ENCODE measurements at places on chromosomes 16 and 17.

GRCh38 chr16:77298418-77299360 lies 99.5 kb downstream of the SYCE1L start:
- DNase-seq, result no peak

- no peak for DNase-seq
Measured at GRCh38 chr16:12569061-12569460, 234.6 kb downstream of the CPPED1 start.

DNA sequence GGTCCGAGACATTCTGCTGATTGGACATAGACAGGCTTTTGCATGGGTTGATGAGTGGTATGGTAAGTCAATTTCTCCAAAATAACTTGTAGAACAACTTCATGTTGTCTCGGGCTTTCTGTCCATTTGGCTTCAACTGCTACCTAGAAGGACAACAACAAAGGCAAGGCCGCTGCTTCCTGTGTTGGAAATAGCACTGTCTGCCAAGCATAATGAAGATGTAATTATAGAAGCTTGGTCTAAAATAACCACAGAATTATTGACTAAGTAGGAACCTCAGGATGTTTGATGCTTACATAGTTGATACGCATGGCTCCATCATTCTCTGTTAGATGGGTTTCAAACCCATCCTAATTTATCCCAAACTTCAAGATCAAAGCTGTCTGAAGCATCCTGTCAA lies 42.3 kb upstream of the NOL11 start:
- no peak for DNase-seq

DNA sequence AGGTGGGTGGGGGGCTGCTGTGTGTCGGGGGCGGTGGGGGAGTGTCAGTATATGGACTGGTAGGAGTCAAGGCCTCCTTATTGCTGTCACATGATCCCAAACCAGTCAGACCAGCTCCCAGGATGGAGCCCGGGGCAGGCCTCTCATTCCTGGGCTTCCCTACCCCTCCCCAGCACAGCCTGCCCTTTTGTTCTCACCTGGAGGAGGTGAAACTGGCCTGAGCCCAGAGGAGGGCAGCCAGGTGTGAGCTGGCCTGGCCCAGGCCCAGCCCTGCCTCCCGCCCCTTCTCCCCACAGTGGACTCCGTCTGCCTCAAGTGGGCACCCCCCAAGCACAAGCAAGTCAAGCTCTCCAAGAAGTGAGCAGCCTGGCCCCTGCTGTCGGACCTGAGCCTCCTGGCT lies 4.6 kb downstream of the PRSS8 start:
- DNase-seq, result no peak

GRCh38 chr17:43650471-43650870 lies 11.3 kb downstream of the MEOX1 start:
- no peak for DNase-seq

DNA sequence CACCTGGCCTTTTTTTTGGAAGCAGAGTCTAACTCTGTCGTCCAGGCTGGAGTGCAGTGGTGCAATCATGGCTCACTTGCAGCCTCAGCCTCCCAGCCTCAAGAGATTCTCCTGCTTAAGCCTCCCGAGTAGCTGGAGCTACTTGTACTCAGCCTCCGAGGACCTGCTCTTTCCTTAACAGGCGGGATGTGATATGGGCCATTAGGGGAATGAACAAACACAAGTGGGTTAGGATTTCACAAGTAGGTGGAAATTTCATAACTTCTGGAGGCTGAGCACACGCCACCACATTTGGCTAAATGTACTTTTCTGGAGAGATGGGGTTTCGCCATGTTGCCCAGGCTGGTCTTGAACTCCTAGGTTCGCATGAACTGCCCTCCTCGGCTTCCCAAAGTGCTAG lies 4.1 kb downstream of the PAM16 start:
- no peak for DNase-seq

GRCh38 chr16:56679818-56680217 lies 2.5 kb upstream of the MT1X start:
- DNase-seq, result no peak

- no peak for DNase-seq
Measured at GRCh38 chr17:17892009-17892408, 55.2 kb upstream of the SREBF1 start.

GRCh38 chr17:19705771-19706770 lies 10.3 kb downstream of the SLC47A2 start:
- no peak for DNase-seq

DNA sequence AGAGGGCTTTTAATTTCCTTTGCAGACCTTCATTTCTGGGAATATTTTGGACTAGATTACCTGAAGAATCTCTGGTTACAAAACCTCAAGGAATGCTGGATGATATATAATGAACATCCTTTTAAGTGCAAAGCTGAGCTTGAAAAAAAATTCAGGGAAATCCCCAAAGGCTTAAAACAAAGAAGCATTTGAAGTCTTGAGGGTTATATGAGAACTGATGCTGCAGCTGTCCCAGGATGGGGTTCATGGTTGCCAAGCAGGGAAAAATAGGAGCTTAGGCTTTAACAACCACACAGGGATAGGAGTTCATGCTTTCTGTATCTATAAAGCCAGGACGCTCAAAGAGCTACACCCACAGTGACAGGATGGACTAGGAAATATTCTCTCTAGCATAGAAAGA lies 150.4 kb upstream of the IRX5 start:
- no peak for DNase-seq

DNA sequence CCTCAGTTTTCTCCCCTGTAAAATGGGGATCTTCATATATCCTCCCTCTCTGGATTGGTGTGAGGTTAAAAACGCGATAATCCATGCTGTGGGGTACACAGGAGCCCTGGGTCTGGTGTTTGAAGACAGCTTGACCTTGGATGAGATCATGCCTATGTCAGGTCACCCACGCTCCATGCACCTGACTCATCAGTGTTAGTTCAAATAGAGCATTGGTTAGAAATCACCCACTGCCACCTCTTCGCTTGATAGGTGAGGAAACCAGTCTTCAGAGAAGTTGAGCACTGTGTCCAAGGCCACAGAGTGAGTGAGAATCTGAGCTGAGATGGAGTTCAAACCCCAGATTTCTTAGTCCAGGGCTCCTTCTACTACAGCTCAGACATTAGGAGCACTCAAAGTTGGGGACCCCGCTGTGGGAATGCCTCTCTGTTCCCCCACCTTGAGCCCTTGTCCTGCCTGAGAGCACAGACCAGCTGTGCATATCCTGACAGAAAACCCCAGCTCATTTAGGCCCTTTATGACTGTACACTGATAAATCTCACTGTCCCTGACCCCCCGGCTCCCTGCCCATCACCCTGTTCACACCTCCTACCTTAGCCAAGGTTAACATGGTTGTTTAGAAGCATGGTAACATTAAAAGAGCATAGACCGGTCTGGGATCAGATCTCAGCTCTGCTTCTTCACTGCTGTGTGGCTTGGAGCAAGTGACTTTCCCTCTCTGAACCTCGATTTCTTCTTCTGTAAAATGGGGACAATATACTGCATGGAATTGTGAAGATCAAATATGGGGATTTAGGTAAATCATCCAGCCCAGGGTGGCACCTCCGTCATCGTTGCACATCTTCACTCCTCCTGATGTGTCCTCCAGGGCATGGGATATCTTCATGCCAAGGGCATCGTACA lies 22.4 kb upstream of the LGALS9 start:
- DNase-seq, result no peak

DNA sequence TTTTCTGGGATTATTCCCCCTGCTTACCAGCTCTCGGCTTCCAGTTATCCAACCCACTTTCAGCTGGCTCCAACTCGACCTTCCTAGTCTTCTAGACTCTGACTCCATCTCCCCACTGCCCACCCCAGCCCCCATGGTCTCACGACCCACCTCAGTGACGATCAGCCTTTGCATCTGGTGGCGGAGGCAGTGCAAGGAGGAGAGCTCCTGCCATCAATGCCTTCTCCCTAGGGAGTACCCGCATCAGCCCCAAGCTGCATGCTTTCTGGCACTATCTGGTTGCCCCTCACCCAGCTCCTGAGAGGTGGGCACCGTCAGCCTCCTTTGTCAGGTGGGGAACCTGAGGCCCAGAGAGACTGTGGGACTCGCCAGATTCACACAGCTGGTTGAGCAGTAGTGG lies 72.6 kb upstream of the RPL38 start:
- no peak for DNase-seq

- DNase-seq, result no peak
Measured at GRCh38 chr16:85753559-85753958, 2.7 kb upstream of the C16orf74 start.

GRCh38 chr17:48484256-48484655 lies 46.6 kb downstream of the HOXB1 start:
- no peak for DNase-seq

GRCh38 chr17:67262435-67263117 lies 17.6 kb upstream of the HELZ start:
- DNase-seq, result no peak

DNA sequence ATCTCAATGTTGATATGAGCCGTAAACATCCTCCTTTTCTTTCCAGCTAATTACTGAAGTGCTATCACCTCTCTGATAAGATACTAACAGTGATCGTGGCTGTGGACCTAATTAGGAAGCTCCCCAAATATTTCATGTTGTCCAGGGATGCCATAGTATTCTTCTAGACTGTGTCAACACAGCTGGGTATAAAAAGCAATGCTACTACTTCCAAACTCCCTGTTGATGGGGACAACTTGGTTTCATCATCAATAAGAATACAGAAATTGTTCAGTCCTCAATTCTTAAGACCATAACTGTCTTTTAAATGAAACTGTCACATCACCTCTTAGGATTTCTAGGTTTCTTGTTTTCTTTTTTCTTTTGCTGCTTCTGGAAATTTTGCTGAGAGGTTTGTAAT lies 530.6 kb downstream of the TOX3 start:
- no peak for DNase-seq

GRCh38 chr17:42248351-42249179 lies 27.6 kb downstream of the STAT5B start:
- DNase-seq, result peak; percentile 62

DNA sequence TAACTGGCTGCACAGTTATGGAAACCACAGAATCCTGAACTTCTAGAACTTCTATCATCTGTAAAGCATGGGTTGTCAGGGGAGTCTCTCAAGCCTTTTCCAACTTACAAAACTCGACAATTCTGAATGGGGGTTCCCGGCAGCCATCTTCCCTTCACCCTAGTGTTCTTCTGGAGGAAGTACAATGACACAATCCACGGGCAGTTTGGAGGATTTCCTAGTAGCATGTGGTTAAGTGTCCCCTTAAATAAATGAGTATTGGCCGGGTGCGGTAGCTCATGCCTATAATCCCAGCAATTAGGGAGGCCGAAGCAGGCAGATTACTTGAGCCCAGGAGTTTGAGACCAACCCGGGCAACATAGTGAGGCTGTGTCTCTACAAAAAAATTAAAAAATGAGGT lies 2.1 kb downstream of the SLC16A6 start:
- DNase-seq, result no peak

DNA sequence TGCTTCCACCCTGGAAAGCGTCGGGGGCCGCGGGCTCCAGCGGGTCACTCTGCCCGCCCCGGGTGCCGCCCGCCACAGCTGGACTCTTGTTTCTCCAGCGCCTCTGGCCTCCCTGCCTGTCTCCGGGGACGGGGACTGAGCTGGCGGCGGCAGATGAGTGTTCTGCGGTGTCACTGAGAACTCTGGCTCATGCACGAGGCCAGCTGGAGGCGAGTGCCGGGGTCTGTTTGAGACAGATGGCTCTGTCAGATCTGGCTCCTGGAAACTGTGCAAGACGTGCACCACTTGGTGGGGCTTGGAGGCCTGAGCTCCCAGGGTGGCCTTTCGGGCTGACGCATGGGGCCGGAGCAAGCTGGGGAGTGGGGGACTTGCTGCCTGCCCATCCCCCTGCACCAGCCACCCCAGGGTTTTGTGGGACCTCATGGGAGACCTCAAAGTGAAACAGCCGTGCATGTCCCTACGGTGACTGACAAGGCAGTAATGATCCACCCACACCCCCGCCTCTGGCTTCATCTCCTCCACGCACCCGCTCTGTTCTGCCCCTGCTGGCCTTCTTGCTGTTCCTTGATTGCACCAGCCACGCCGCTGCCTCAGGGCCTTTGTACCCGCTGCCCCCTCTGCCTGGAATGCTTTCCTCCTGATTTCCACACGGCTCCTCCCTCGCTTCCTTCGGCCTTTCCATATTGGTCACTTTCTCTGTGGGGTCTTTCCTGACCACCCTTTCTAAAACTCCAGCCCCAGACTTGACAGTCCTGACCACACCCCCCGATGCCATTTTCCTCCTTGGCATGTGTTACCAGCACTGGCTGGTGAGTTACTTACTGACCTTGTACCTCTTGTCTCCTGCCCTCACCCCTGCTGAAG lies 174.9 kb upstream of the CIBAR2 start:
- DNase-seq, result no peak

- DNase-seq, result no peak
Measured at GRCh38 chr16:86781046-86781445, 202.7 kb downstream of the FOXL1 start.

DNA sequence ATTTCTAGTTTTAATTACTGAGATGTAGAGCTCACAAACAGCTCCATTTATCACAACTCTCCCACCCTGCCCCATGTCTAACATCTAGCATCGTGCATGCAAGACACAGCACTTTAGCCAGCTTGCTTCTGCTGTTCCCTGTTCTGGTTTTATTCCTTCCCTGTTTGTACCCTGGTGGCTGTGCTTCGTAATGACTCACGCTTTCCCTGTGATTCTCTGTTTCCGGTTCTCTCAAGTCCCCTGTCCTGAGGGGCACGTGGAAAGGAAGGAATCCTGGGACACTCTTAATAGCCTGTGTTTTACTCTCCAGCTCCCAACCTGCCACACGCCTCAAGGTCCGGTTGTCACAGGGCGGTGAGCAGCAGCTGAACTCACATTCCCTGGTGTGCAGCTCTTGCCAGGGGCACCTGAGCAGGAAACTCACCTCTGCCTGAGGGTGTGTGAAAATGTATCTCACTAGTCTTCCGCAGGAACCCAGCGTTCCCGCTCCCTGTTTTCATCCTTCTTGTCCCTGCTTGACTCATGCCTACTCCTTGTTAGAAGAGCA lies 10.6 kb downstream of the SHISA6 start:
- DNase-seq, result no peak

DNA sequence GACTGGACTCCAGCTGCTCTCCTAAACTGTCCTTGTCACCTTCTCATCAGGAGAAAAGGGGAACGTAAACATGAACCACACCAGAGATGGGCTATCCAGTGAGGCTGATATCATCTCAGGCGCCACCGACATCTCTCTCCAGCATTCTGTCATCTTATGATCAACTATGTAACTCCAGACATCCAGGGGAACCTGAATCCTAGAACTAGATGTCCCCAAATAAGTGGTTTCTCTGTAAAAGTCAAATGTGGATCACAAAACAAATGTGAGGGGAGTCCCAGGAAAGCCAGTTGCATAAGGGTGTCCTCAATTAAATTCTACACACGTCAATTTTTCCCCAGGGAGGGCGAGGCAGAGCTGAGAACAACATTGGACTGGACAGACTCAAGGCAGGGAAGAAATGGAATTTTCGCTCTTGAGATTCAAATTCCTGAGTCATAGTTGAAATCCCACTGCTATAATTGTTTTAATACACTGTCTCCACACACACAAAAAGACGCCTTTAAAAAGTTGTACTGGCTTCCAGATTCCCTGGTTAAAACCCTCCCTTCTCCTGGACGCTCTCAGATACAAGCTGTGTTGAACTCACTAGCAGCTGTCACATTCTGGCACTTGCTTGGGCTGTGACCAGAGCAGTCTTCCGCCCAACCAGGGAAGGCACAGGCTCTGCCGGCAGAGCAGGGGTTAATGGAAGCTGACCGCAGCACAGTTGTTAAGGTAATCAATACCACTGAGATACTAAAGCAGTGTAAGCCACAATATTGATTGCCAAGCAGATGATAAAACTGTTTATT lies 62.6 kb downstream of the ZFHX3 start:
- DNase-seq, result no peak

- no peak for DNase-seq
Measured at GRCh38 chr17:4499431-4500190, 930 bp downstream of the SPNS2 start.

- no peak for DNase-seq
Measured at GRCh38 chr16:11526655-11527350, 59.9 kb downstream of the LITAF start.
